ENCODE measurements at places on chromosomes 7 and 10.

DNA sequence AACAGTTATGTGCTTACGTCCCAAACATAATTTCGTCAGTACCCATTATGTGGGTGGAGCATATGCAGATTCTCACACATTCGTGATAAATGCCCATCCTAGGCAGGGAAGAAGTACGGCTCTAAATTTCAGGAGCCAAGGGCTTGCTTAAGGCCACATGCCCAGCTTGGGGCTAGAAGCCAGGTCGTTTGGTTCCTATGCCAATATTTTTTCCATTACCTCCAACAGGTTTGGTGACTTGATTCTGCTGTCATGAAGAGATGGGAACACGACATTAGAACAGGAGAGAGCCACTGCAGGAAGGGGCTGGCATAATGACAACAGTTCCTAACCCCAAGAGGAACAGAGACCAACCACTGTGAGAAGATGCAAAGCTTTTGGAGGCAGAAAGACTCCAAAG lies 85.1 kb downstream of the HIPK2 start:
- no peak for DNase-seq

- no peak for DNase-seq
Observed at GRCh38 chr10:62079885-62080559, 178.5 kb downstream of the ARID5B start.

GRCh38 chr10:129953119-129954051 lies 10.7 kb downstream of the EBF3 start:
- no peak for DNase-seq

GRCh38 chr7:158740657-158741293 lies 36.2 kb upstream of the NCAPG2 start:
- no peak for DNase-seq

GRCh38 chr10:5987747-5988146 lies 10.4 kb upstream of the IL15RA start:
- no peak for DNase-seq

DNA sequence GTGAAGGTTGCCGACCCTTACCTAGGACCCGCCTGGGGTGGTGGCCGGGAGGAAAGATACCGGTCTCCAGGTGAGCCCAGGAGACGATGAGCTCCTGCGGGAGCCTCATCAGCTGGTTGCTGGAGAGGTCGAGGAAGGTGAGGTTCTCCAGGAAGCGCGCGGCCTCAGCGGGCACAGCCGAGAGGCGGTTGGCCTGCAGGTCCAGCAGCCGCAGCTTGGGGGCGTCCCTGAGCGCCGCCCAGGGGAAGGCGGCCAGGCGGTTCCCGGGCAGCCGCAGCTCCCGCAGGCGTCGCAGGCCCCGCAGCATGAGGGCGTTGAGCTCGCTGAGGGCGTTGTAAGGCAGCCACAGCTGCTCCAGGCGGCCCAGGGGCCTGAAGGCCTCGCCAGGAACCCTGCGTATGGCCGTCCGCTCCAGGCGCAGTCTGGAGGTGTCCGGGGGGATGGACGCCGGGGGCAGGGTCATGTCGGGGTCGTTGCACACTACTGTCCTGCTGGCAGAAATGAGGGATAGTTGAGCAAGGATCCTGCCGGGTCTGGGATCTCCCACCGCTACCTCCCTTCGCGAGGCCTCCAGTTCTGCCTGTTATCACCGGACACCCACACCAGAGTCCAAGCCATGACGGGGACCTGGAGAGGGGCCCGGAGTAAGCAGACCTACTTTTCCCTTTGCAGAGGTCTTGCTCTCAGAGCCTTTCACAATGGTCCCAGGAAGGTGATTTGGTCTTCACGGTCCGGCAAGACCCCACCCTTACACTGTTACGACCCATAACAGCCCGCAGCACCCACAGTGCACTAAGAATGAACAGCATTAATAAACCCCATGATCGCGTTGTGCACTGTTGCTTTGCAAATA lies 3.9 kb downstream of the LRIT1 start:
- no peak for DNase-seq

GRCh38 chr7:125563964-125564529 lies 634.4 kb upstream of the POT1 start:
- DNase-seq = no peak

GRCh38 chr10:13801156-13801906 lies 214.6 kb downstream of the PRPF18 start:
- no peak for DNase-seq
